ENCODE measurements at places on chromosomes 12 and 14.

DNA sequence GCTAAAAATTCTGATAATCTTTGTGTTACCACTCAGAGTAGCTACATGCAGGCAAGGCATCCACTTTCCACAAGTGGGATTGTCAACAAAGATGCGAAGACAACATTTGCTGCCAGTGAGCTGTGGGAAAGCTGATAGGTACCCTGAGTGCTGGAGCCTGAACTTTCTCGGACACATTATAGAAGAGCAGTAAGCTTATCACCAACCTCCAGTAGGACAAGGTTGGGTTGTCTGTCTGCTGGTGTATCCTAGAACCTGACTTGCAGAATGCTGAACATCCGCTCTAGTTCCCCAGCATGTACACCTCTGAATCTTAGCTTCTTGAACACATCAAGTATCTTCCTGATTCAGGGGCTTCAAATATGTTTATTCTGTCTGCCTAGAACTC, 103.8 kb upstream of the PPM1H start:
- DNase-seq, result no peak

DNA sequence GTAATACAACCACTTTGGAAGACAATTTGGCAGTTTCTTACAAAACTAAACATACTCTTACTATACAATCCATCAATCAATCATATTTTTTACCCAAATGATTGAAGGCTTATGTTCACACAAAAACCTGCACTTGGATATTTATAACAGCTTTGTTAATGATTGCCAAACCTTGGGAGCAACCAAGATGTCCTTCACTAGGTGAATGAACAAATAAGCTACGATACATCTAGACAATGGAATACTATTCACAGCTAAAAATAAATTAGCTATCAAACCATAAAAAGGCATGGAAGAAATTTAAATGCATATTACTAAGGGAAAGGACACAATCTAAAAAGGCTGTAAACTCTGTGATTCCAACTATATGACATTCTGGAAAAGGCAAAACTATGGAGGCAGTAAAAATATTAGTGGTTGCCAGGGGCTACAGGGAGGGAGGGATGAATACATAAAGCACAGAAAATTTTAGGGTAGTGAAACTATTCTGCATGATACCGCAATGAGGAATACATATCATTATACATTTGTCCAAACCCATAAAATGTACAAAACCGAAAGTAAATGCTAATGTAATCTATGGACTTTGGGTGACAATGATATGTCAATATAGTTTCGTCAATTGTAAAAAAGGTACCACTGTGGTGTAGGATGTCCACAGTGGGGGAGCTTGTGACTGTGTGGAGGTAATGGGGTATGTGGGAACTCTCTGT, 70.5 kb downstream of the GPR65 start:
- no peak for DNase-seq

DNA sequence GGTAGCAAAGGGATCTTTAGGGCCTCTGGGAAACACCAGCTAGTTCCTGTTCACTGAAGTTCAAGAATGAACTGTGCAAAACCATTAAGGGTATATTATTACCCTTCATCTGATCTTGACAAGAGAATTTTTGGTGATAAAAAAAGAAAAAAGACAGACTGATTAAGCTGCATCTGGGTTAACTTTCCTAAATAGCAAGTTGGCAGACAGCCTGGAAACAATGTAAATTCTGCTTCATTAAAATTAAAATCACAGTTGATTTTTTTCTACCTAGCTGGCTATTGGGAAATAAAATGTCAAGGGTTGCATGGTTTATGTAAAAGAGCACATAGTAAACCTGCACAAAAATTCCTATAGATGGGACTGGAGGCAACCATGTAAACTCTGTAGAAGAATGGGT, 126.6 kb upstream of the PRKD1 start:
- no peak for DNase-seq

- no peak for DNase-seq
Observed at GRCh38 chr12:106030210-106031071, 108.3 kb downstream of the NUAK1 start.

GRCh38 chr12:69105101-69105962, 134.0 kb upstream of the CPSF6 start:
- no peak for DNase-seq

DNA sequence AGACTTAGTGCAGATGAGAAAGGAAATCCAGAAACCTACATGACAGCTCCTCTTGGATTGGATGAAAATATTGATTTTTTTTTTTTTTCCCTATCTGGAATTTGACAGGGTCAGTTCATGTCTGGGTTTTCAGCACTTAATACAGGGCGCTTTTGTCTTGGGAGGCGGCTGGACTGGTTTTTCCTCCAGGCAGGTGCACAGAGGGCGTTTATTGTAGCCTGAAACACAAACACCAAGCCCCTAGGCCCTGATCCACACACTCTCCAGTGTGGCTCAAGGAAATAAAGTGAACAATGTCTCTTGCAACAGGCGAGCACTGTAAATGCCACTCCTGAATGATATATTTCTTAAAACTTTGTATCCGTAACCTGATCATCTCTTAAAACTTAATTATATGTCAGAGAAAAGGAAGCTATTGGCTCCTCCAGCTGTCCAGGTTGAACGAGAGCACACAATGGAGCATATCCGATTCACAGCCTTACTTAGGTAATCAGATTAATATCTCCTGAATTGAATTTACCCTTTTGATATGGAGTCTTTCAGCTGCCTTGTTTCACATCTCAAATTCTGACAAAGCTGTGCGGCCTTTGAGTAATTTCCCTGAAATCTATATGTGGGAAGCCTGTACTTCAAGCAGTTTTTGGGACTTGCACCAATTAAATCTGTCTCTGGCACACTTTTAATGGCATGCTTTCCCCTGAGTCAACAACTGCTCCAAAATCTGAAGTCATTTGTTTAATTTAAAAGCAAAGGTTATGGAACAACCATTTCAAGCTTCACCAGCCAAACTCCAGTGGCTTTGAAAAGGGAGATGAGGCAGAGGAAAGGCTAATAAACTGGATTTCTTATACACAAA, 485.7 kb downstream of the ZFP36L1 start:
- no peak for DNase-seq

- DNase-seq, result no peak
Observed at GRCh38 chr12:92079054-92079385, 66.6 kb downstream of the BTG1 start.

DNA sequence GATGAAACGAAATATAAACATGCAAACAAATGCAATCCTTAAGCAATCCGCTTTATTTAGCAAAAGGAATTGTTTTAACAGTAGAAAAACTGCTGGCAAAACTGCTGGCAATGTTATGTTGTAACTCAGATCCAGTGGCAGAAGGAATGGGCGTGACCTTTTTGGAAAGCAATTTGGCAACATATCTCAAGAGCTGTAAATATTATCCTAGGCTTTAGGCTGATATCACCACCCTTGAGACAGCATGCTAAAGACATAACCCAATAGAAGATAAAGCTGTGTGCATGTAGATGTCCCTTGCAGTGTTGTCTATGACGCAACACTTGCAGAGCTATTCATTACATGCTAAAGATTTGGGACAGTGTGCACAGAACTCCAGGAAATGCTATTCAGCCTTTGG, 138.5 kb downstream of the DICER1 start:
- DNase-seq, result no peak

DNA sequence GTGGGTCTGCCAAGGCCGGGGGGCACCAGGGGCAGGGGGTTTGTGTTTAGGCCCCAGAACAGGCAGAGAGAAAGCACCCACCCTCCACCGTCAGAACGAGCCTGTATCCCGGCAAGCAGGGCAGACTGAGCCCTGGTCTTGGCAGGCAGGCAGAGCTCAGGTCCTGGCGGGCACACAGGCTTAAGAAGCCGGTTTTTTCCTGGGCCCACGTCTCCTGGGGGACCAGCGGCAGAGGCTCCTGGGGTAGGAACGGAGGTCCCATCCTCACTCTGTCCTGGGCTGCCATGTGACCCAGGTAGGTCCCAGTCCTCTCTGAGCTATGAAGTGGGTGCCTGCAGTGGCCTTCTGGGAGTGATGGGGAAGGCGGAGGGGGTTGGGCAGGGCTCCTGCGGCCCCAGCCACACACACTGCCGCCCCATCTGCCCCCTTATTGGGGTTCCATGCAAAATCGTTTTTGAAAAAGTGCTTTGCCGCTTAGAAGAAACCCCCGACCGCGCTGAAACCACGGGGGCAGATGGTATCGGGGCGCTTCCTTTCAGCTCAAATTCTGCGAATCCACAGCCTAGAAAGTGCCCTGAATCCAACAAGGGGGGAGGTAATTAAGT, 24.2 kb downstream of the SH2B3 start:
- no peak for DNase-seq

DNA sequence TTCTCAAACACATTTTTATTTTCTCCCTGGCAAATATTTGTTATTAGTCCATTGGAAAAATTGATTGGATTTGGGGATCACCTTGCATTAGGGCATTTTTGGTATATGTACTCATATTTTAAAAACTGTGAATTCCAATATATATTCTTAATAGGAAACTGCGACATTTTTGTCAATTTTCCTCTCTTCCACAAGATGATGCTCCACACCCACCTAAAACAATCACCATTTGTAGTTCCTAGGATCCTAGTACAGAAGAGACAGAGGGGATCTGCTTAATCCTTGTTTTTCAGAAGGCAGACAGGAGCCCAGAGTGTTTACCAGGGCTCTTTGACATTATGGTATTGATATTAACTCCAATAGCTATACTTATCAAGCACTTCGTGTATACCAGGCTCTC, 22.8 kb upstream of the OASL start:
- DNase-seq, result no peak

GRCh38 chr12:12546314-12546772, 16.3 kb downstream of the DUSP16 start:
- DNase-seq, result no peak

DNA sequence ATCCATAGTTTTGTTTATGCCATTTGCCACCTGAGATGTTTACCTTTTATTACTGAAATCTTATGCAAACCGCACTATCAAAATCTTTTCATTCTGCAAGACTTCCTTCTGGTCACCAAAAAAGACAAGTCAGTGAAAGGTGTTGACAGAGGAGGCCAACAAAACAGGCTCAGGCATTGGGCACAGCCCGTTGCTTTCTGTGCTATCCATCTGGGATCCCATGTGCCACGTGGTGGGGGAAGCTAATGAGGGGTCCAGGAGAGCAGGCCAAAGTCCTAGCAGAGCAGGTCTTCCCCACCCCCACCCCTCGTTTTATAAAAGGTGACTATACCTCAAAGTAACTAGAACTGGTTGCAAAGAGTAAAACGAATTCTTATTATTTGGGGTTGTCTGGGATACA, 1.2 kb downstream of the ALDH1L2 start:
- no peak for DNase-seq

DNA sequence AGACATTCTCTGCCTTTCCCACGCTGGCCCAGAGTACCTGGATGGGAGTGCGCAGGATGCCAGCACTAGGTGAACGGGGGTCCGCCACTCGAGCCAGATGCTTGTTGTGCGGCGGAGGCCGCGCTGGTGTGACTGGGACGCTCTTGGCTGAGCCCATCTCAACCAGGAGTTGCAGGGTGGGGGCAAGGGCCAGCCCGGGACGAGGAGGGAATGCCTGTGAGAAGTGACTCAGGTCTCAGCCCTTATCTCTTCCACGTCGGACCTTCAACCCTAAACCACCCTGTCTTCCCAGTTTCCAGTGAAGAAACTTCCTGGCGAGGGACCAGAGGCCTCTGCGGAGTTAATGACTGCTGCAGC, 312 bp downstream of the CDCA3 start:
- DNase-seq, result no peak

DNA sequence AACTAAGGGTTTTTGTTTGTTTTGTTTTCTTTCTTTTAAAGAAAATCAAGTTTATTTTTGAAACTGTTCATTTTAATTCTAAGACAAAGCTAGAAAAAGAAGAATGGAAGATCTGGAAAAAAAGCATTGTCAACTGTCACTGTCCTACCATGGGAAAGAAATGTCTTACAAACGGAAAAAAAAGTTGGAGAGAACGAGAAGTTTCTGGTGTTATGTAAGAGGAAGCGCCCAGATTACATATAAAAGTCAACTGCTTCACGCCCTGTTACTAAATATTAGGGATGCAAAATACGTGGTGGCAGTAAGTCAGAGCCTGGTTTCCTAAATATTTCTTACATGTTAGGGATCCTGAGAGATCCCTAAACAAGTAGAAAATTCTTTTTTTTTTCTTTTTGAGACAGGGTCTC, 14.3 kb upstream of the FBXL14 start:
- no peak for DNase-seq

- no peak for DNase-seq
Observed at GRCh38 chr14:31717294-31718085, 156.3 kb downstream of the NUBPL start.

DNA sequence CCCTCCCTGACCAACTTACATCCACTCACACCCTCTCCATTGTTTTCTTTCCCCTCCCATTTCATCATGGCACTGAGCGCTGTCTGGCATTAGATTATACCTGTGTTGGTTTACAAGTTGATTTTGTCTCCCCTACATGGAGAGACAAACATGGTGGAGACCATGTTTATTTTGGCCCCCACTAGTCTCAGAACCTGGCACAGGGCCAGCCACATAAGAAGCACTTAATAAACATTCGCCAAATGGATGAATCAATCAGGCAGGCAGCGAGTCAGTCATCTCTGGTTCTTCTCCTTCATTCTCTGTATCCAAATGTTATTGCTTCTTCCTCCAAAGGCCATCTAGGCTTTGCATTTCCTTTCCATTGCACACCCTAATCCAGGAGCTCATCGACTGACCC, 177.4 kb downstream of the DPF3 start:
- no peak for DNase-seq

DNA sequence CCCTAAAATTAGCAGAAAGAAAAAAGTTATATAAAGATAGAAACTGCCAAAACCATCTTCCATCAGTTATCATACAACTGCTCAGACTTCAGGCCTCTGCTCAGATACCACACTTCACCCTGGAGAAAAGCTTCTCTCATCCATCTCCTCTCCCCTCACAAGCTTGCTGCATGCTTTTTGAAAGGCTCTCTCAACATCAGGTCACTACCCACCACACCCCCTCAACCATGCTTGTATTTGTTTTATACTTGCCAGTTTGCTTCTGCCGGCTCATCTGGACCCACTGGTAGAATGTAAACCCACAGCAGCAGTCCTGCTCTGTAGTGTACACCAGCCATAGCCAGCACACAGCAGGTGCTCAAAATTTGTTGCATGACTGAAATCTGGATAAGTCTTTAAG, 8.8 kb downstream of the PPP1CC start:
- DNase-seq, result no peak

DNA sequence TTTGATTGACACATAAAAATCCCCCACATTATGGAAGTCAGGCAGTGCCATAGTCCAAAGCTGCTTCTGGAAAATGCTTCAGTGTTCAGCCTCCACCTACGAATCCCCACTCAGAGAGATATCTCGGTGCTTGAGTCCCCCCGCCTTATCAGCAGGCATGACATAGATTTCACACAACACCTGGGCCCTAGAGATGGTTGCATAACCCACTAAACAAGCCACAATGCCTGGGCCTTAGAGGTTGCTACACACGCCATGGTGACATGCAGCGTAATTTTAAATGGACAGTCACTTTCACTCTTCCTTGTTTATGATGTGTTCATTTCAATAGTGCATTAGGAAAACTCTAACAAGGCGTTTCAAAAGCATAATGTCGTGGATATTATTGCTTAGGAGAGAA, 38.0 kb downstream of the CCDC60 start:
- DNase-seq, result no peak
